ENCODE measurements at places on chromosomes 12 and 14. TPM values are rescaled to one million over a fixed set of nuclear protein-coding genes. Genes with fewer than 3 reads are reported as not detected.

DNA sequence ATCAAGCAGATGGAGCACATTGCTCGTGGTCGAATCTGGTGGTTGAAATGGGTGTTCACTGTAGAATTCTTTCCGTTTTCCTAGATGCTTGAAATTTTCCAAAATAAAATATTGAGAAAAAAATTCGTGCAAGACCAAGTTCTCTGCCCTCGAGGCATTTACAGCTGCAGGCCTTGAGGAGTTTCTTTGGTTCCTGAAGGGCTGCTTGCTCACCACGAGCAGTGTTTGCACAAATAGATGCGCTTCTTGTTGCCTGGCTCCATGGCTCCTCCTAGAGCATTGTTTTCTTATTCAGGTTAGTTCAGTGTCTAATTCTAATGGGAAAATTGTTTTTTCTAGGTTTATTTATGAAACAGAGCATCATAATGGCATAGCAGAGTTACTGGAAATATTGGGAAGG is 74.5 kb upstream of the DYNC1H1 start:
- H3K27ac ChIP-seq = no peak overlapping the region
- no peaks in the 10 kb centered on the region for H3K27me3 ChIP-seq
- H3K36me3 ChIP-seq = peaks cover 91% of the 10 kb centered on the region
- no peak for DNase-seq

Gene NR4A1
- 67.0 TPM for total RNA-seq

- H3K36me3 ChIP-seq = no peaks in the 10 kb centered on the region
- H3K27me3 ChIP-seq = peaks cover 13% of the 10 kb centered on the region
- DNase-seq = no peak
- no peak overlapping the region for H3K4me3 ChIP-seq
Measured at GRCh38 chr14:101096551-101096950, 193.0 kb upstream of the RTL1 start.

Gene MUCL1
- total RNA-seq = not detected

DNA sequence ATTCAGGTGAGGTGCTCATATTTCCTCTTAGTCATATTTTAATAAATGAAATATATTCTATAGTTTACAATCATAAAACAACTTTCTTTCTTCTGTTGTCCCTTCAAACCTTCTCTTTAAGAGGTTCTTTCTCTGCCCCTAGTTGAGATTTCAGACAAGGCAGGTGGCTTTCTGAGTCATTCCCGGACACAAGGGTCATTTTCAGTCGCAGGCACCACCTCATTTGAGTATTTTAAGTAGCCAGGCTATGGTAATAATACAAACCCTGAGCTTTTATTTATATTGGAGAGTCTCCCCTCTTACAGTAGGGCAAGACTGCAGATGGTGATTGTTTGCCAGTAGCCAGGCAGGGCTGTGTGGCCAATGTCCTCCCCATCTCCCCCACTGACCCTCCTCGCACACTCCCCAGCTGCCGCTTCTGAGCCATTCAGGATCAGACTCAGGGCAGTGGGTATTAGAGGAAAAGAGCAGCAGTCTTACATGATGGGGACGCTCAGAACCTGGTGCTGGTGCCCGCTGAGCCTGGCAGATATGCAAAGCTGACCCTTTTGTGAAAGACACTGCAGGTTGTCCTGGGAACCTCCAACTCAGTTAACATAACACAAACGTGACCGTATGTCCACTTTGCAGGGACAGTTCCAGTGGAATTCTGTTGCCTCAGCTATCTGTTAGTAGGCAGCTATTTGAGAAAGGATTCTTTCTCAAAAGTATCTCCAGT is 101.1 kb upstream of the BCL2L14 start:
- H3K4me3 ChIP-seq = no peak overlapping the region
- no peaks in the 10 kb centered on the region for H3K36me3 ChIP-seq
- H3K4me1 ChIP-seq = no peaks in the 10 kb centered on the region
- DNase-seq = no peak
- H3K27ac ChIP-seq = no peak overlapping the region

DNA sequence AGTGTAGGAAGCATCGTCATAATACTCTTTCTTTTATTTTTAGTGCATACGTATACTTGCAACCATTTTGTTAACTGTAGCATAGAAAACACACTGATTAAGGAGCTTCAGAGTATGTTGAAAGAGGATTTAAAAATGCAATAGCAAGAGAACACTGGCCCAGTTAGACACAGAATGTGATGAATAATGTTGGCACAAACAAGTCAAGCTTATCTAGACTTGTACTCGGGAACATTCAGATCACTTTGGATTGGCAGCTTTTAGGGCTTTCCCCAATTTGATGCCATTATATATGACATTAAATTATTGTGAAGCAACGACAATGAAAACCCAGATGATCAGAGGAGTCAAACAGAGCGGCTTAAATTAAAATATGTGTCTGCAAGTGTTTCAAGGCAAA is 468.1 kb downstream of the PRKD1 start:
- H3K4me1 ChIP-seq = no peaks in the 10 kb centered on the region
- no peak overlapping the region for H3K4me3 ChIP-seq
- no peak for DNase-seq
- H3K27ac ChIP-seq = no peak overlapping the region

DNA sequence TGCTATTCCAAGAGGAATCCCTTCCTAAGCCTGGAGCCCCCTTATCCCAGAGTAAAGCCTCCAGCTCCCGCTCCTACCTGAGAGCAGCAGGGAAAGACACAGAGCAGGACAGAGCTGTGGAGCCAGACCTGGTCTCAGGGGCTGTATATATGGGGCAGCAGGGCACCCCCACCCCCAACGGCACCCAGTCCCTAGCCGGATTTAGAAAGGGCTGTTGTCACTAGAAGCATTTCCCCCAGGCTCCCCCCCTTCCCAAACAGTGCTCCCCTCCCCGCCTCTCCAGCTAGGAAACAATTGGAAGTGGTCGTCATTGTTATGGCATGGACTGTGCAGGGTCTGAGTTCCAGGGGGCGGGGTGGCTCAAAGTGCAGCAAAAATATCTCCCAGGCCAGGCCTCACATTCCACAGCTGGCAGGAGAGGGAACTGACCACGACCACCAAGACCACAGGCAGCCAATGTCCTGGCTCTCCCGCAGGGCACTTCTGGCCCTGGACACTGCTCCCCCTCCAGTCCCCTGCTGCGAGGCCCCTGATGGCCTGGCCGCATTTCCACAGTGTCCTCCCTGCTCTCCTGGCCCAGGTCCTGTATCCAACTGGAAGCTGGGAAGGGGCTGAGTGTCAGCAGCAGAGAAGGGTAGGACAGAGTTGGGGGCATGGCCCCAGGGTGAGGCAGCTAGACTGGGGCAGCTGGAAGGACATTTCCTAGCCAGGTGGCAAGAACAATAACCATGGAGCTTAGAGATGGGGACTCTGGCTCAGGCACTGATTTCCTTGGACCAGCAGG is at the start of gene MYH7:
TSS of gene MYH7 (minus strand) at position 118 of the 784 bp plus-strand sequence. CDS start 1,928 bp downstream, outside the sequence.
- no peaks in the 10 kb centered on the region for H3K4me1 ChIP-seq
- H3K27ac ChIP-seq = no peak within 1 kb of the TSS
- no peak within 1 kb of the TSS for H3K4me3 ChIP-seq
- DNase-seq = no peak
- H3K27me3 ChIP-seq = no peaks in the 10 kb centered on the region

GRCh38 chr14:61567838-61568571 is 127.3 kb upstream of the HIF1A start:
- no peaks in the 10 kb centered on the region for H3K27me3 ChIP-seq
- H3K4me1 ChIP-seq = peaks cover 39% of the 10 kb centered on the region
- no peaks in the 10 kb centered on the region for H3K36me3 ChIP-seq
- H3K4me3 ChIP-seq = peak overlapping the region; percentile 45
- no peak overlapping the region for H3K27ac ChIP-seq
- DNase-seq = no peak

- H3K36me3 ChIP-seq = peaks cover 64% of the 10 kb centered on the region
- H3K27me3 ChIP-seq = no peaks in the 10 kb centered on the region
- no peak overlapping the region for H3K27ac ChIP-seq
Measured at GRCh38 chr12:124443931-124444712, 123.3 kb downstream of the NCOR2 start.

- DNase-seq = peak; percentile 87
- H3K27ac ChIP-seq = peak overlapping the region; percentile 88
- no peak overlapping the region for H3K4me3 ChIP-seq
- no peaks in the 10 kb centered on the region for H3K36me3 ChIP-seq
- H3K27me3 ChIP-seq = no peaks in the 10 kb centered on the region
Measured at GRCh38 chr14:68282479-68283377, 463.1 kb downstream of the RAD51B start.

Gene MAP1LC3B2
- 2.1 TPM for total RNA-seq

GRCh38 chr14:59632381-59632780 is 55.8 kb upstream of the CCDC175 start:
- no peak overlapping the region for H3K27ac ChIP-seq
- no peak overlapping the region for H3K4me3 ChIP-seq
- no peaks in the 10 kb centered on the region for H3K4me1 ChIP-seq
- H3K36me3 ChIP-seq = no peaks in the 10 kb centered on the region
- peaks cover 8% of the 10 kb centered on the region for H3K27me3 ChIP-seq
- no peak for DNase-seq

DNA sequence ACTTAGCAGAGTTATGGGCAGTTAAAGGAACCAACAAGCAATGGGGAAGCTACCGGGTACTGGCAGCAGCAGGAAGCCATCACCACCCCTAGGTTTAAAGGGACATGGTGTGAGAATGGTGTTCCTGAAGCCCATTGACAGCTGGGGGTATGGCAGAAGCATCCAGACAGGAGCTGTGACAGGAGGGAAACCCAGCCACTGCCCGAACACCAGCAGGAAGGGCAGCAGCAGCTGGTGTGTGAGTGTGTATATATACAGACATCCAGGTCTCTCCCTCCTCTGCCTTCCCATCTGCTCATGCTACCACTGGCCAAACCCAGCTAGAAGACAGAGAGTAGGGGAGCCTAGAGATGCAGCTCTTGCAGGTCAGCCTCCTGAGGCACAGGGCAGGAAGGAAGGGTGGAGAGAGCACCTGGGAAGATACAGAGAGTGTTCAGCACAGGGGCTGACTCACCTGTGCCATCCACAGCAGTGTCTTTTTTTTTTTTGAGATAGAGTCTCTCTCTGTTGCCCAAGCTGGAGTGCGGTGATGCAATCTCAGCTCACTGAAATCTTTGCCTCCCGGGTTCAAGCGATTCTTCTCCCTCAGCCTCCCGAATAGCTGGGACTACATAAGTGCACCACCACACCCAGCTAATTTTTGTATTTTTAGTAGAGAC is 9.2 kb upstream of the ADCK1 start:
- no peak for DNase-seq
- no peak overlapping the region for H3K27ac ChIP-seq
- H3K4me1 ChIP-seq = no peaks in the 10 kb centered on the region

DNA sequence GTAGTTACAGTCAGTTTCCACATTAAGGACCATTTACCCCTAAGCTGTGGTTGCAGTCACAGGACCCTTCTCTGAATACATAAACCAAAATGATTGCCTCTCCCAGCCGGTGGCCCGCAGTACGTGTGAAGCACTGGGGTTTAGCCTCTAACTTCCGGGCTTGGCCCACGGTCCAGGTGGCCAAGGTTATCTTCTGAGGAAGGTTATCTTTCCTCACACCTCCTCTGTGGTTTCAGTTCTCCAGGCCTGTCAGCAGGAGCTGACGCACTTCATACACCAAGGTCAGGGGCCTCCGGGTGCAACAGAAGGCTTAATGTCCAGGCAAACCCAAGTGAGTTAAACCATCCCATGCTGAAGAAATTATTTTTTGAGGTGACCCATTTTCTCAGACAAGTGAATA is 291.0 kb upstream of the FKBP4 start:
- no peaks in the 10 kb centered on the region for H3K4me1 ChIP-seq
- no peak overlapping the region for H3K4me3 ChIP-seq
- no peak for DNase-seq

Gene MORN3
- total RNA-seq = 11.9 TPM

GRCh38 chr14:99563749-99564129 is 40.3 kb downstream of the CCDC85C start:
- DNase-seq = no peak
- no peak overlapping the region for H3K27ac ChIP-seq
- H3K36me3 ChIP-seq = no peaks in the 10 kb centered on the region
- H3K27me3 ChIP-seq = no peaks in the 10 kb centered on the region
- H3K4me1 ChIP-seq = no peaks in the 10 kb centered on the region
- H3K4me3 ChIP-seq = no peak overlapping the region

- H3K4me3 ChIP-seq = no peak overlapping the region
- H3K4me1 ChIP-seq = peaks cover 67% of the 10 kb centered on the region
- DNase-seq = no peak
- H3K36me3 ChIP-seq = peaks cover 46% of the 10 kb centered on the region
Measured at GRCh38 chr12:132772606-132773005, 11.0 kb upstream of the ANKLE2 start.

DNA sequence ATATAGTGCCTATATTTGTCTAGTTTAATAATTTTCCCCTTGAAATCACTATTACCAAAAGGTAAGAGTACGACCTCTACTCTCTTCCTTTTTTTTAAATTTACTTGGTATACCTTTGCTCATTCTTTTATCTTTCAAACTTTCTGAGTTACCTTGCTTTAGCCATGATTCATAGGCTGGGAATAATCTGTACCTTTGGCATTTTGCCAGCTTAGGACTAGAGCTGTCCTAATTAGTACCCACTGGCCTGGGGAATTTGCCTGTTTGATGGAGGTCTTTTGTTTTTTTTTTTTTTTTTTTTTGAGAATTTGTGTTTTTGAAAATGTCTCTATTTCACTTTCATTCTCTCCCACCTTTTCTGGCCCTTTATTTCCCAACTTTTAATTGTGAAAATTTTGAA is 8.7 kb upstream of the SLC4A8 start:
- H3K27ac ChIP-seq = no peak overlapping the region
- no peaks in the 10 kb centered on the region for H3K4me1 ChIP-seq
- DNase-seq = no peak

Gene FAIM2
- not detected for total RNA-seq

DNA sequence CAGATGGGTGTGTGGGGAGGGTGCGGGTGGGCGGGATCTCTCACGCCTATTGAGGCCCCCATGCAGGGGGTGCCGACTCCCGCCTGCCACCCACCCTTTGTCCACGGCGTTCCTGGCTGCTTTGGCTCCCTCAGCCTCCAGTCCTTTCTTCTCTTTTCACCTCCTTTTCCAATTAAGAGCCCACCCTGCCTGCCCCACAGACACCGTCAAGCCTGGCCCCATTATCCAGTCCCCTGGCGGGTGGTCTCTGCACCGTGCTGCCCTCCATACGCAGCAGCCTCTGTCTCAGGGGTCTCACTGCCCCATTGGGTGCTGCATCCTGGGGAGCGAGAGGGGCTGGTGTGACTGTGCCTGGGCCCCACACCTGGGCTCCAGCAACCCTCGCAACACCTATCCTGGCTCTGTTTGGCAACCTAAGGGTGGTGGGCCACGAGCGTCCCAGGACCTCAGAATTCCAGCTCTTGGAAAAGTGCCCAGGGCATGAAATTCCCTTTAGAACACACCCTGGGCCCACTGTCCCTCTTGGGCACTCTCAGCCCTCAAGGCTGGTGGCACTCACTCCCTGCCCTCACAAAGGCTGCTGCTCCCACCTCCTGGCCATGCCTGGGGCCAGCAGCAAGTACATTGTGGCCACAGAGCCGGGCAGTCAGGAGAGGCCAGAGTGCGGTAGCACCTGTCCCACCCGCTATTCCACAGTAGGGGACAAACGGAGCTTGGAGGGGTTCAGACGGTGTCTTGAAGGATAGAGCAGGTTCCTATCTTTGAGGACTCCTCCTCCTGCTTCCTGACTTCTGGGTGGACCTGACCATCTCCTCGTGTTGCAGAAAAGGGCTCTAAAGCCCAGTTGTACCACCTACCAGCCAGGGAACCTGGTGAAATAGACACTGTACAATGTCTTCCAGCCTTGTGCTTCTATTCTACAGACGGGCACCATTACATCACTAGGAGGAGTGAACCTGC is 114.1 kb downstream of the KIF26A start:
- no peaks in the 10 kb centered on the region for H3K4me1 ChIP-seq
- H3K27me3 ChIP-seq = peaks cover 14% of the 10 kb centered on the region
- no peaks in the 10 kb centered on the region for H3K36me3 ChIP-seq
- no peak overlapping the region for H3K27ac ChIP-seq
- no peak overlapping the region for H3K4me3 ChIP-seq

Gene STAT2
- total RNA-seq = 114 TPM

Gene ARHGAP9
- total RNA-seq = 354 TPM

All from CD4-positive, alpha-beta T cell (primary cell).